ENCODE measurements at places on chromosomes 1 and 21.
A peak's percentile ranks its signal among the peaks of the same experiment; 100 is the strongest.

DNA sequence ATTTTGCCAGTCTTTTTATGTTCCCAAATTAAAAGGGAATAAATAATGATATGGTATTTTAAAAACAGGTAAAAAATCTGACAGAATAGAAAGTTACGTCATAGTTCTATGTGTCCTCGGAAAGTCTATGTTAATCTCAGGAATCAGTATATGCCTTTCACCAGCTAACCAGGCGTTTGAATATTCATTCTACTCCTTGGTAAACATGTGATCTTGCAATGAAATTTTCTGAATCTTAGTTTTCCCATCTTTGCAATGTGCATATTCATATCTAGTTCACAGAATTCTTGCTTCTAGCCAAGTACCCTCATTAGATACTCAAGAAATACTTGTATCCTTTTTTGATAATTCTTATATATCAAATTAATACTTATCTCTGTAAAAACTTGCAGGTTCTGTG lies 179.4 kb downstream of the ZP4 start:
- no peak for DNase-seq

- peak; percentile 12 for DNase-seq
Observed at GRCh38 chr1:197481101-197481500, 213.0 kb downstream of the CRB1 start.

- no peak for DNase-seq
Observed at GRCh38 chr21:44350773-44351481, 2.5 kb upstream of the TRPM2 start.

- DNase-seq: no peak
Observed at GRCh38 chr1:228827019-228827418, 91.7 kb downstream of the RHOU start.

DNA sequence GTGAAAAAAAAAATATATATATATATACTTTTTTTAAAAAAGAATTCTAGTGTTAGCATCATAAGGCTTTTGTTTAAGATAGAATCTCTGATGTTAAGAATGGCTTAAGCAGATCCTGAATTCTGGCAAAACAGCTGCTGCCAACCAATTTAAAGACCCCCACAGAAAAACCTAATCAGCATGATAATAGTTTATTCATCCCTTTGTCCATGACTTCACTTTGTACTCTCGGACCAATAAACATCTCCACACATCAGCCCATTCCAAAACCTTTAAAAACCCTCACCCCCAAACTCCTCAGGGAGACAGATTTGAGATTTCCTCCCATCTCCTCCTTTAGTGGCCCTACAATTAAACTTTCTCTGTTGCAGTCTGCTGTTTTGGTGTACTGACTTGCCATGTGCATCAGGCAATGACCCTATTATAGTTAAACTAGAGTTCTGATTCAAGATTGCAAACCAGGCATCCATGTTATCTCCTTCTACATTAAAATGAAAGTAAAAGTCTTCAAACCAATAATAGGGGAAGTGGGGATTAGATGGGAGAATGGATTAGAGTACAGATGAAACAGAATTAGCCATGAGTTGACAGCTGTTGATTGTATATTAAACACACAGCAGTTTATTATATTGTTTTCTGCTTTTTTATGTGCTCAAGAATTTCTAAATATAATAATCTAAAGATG lies 9.8 kb upstream of the PHTF1 start:
- no peak for DNase-seq

- no peak for DNase-seq
Observed at GRCh38 chr21:19026911-19027310, 623.3 kb upstream of the TMPRSS15 start.

DNA sequence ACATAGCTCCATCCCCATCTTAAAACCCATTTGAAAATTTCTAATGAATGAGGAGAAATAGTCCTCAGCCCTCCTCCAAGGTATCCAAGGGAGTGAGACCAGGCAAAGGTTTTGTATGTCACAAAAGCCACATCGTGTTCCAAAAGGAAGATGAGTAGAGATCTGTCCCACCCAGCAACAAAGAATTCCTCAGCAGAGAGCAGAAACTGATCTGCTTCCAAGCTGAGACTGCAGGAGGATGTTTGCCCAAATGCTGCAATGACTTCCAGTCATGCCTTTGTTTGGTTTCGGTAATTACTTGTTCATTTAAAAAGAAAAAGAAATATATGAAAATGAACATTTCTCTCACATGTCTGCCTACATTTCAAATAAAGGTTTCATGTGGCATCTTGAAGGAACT lies 186.9 kb downstream of the SETD4 start:
- DNase-seq: no peak

All from stimulated activated CD4-positive, alpha-beta T cell treated with anti-CD3 and anti-CD28 coated beads, Interleukin-15, amount 100 ng/mL, for 24 hours (primary cell).